Stimulated activated CD4-positive, alpha-beta T cell treated with anti-CD3 and anti-CD28 coated beads, Interleukin-1b, Interleukin-23, amount 100 ng/mL, for 1 hour (primary cell): ENCODE measurements at places on chromosomes 5 and 9.

- no peak for DNase-seq
Observed at GRCh38 chr5:159543326-159543725, 213.0 kb upstream of the IL12B start.

GRCh38 chr5:175694371-175695160 is 36.7 kb downstream of the HRH2 start:
- DNase-seq = no peak

- DNase-seq = no peak
Observed at GRCh38 chr5:175897285-175897684, 25.9 kb downstream of the CPLX2 start.

DNA sequence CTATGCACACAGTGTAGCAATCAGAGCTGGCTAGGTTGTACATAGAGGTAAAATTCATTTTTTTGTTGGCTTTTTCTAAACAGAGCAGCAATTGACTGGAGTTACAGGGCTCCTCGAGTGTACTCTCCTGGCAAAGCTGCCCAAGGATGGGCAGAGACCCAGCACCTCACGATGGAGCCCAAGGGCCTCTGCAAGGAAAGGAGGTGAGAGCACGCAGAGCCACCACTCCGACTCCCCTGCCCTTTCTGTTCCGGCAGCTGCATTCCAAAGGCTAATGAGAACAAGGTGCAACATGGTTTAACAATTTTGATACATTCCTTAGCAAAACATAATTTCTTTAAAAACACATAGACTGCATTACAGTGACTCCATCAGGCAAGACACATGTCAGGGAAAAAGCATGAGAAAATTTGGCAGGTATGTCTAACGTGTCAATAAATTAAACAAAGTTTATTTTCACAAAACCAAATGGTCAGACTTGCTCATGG is 47.5 kb downstream of the SAXO1 start:
- DNase-seq = no peak

DNA sequence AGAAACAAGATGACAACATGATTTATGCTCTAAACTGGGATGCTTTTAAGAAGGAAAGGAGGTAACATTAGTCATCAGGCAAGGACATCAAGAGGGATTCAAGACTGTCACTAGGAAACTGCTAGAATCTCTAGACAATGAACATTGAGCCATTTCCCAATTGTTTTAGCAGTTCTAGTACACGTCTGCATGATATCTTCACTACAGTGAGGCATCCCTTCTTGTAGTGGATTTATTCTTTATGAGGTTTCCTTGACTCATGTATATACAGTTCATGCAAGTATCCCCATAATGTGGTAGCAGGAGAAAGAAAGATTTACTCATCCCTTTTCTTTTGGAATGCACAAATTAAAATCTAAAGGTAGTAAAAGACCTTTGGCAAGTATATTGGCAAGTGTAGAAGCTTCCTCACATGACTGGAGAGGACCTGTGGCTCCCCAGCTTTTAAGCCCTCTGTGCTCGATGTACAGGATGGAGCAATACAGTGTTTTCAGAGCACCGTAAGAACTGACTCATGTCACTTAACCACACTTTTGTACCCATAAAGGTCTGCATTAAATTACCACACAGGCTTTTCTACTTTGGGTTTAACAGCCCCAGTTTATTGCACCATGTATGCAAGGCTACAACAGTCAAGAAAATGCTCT is 335.9 kb downstream of the SEMA5A start:
- DNase-seq = no peak

GRCh38 chr9:98045234-98046179 is 11.0 kb upstream of the NANS start:
- DNase-seq = no peak
